ENCODE measurements at places on chromosomes 5 and 9. TPM values are rescaled to one million over a fixed set of nuclear protein-coding genes. Genes with fewer than 3 reads are reported as not detected.

DNA sequence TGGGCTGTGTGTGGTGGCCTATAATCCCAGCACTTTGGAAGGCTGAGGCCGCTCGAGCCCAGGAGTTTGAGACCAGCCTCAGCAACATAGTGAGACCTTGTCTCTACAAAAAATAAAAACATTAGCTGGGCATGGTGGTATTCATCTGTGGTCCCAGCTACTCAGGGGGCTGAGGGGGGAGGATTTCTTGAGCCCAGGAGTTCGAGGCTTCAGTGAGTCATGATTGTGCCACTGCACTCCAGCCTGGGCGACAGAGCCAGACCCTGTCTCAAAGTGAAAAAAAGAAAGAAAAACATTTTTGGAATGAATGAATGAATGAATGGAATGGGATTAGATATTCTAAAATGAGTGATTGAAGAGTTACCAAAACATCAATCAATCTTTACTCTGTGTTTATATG lies 85.8 kb downstream of the FGF1 start:
- H3K4me3 ChIP-seq = no peak overlapping the region
- H3K4me1 ChIP-seq = peaks cover 4% of the 10 kb centered on the region
- H3K36me3 ChIP-seq = no peaks in the 10 kb centered on the region
- DNase-seq = no peak
- H3K27ac ChIP-seq = peak overlapping the region; percentile 42

DNA sequence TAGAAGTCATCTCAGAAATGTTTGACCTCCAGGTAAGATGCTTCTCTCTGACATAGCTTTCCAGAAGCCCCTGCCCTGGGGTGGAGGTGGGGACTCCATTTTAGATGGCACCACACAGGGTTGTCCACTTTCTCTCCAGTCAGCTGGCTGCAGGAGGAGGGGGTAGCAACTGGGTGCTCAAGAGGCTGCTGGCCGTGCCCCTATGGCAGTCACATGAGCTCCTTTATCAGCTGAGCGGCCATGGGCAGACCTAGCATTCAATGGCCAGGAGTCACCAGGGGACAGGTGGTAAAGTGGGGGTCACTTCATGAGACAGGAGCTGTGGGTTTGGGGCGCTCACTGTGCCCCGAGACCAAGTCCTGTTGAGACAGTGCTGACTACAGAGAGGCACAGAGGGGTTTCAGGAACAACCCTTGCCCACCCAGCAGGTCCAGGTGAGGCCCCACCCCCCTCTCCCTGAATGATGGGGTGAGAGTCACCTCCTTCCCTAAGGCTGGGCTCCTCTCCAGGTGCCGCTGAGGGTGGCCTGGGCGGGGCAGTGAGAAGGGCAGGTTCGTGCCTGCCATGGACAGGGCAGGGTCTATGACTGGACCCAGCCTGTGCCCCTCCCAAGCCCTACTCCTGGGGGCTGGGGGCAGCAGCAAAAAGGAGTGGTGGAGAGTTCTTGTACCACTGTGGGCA lies 642 bp downstream of the CSF2 start:
- no peaks in the 10 kb centered on the region for H3K4me1 ChIP-seq
- no peak for DNase-seq
- no peak overlapping the region for H3K4me3 ChIP-seq
- no peak overlapping the region for H3K27ac ChIP-seq
- no peaks in the 10 kb centered on the region for H3K27me3 ChIP-seq

GRCh38 chr9:131839281-131840084 lies 99.6 kb upstream of the RAPGEF1 start:
- DNase-seq = no peak
- no peak overlapping the region for H3K4me3 ChIP-seq
- H3K27me3 ChIP-seq = no peaks in the 10 kb centered on the region
- H3K4me1 ChIP-seq = no peaks in the 10 kb centered on the region

NUTM2F gene
- not detected for total RNA-seq

LHX3 gene
- not detected for total RNA-seq

DNA sequence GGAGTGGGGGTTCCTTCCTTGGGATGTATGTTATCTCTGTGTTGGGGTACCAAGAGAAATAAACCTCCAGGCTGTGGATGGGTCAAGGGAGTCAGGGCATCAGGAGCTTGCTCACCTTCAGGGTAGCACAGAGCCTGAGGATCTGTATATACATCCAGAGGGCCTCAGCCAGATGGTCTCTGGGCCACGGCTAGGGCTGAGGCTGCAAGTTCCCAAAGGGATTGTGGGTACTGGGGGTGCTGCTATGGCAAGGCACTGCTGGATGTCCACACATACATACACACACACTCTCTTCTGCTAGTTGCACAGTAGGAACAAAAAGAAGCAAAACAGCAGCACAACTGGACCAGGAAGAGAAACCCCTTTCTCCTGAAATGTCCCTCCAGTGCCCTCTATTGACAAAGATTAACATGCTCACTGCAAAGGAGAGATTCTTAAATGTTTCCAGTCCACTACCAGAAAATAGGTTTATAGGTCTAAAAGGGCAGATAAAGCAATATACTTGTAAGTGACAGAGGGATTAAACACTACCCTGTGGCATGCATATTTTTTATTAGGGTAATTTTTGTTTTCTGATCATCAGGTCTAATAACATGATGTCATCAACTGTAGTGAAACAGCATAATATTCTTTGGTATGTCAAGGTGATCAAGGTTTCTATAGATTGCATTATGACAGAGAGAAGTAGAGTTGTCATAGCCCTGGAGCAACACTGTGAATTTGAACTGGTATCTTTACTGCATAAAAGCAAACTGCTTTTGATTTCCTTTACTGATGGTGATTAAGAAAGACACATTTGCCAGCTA lies 56.3 kb upstream of the KCNN2 start:
- H3K4me1 ChIP-seq = no peaks in the 10 kb centered on the region
- no peak for DNase-seq
- H3K36me3 ChIP-seq = no peaks in the 10 kb centered on the region

- no peaks in the 10 kb centered on the region for H3K36me3 ChIP-seq
- no peaks in the 10 kb centered on the region for H3K27me3 ChIP-seq
- no peak overlapping the region for H3K27ac ChIP-seq
- DNase-seq = no peak
- no peaks in the 10 kb centered on the region for H3K4me1 ChIP-seq
Observed at GRCh38 chr5:61055434-61056006, 106.7 kb downstream of the SMIM15 start.

SNX30 gene
- total RNA-seq = 4.1 TPM

DNA sequence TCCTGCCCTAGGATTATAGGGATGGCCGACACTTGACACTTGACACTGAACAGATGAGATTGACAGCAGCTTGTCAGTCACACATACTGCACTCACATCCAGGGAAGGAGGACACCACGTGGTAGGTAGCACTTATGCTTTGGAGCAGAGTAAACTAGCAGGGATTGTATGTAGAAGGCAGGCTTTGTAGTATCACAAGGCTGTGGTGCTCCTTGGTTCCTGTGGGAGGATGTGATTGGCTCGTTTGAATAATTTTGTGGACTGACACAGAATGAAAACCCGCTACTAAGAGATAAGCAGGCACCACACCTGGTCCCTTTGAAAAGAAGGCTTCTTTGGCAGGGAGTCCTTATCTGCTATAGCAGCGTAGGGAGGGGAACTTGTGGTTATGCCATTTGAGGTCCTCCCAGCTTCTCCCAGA lies 63.6 kb upstream of the IL12B start:
- H3K27me3 ChIP-seq = no peaks in the 10 kb centered on the region
- no peak overlapping the region for H3K4me3 ChIP-seq
- H3K4me1 ChIP-seq = no peaks in the 10 kb centered on the region
- no peak for DNase-seq
- no peaks in the 10 kb centered on the region for H3K36me3 ChIP-seq

UBE2QL1 gene
- 11.6 TPM for total RNA-seq

- H3K27me3 ChIP-seq = no peaks in the 10 kb centered on the region
- H3K36me3 ChIP-seq = peaks cover 24% of the 10 kb centered on the region
- DNase-seq = no peak
- H3K4me3 ChIP-seq = no peak overlapping the region
- H3K27ac ChIP-seq = peak overlapping the region; percentile 80
- peaks cover 36% of the 10 kb centered on the region for H3K4me1 ChIP-seq
Observed at GRCh38 chr5:208449-209114, 9.4 kb downstream of the CCDC127 start.

SLC36A2 gene
- not detected for total RNA-seq

SOHLH1 gene
- total RNA-seq = not detected

DNA sequence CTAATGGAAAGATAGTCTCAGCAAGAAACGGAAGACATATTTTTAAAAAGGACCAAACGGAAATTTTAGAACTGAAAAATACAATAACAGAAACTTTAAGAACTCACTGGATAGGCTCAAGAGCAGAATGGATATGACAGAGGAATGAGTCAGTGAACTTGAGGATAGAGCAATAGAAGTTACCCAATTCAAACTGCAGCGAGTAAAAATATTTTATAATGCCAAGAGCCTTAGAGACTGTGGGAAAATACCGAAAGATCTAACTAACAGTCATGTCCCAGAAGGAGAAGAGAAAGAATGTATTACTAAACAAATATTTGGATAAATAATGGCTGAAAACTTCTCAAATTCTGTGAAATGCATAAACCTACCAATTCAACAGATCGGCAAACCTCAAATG lies 40.8 kb downstream of the ADAMTS2 start:
- no peak for DNase-seq
- H3K27me3 ChIP-seq = no peaks in the 10 kb centered on the region
- H3K4me3 ChIP-seq = no peak overlapping the region

- no peak overlapping the region for H3K4me3 ChIP-seq
- peak overlapping the region; percentile 76 for H3K27ac ChIP-seq
- DNase-seq = peak; percentile 32
- H3K27me3 ChIP-seq = no peaks in the 10 kb centered on the region
- no peaks in the 10 kb centered on the region for H3K36me3 ChIP-seq
Observed at GRCh38 chr5:107216587-107216986, 454.1 kb downstream of the EFNA5 start.

RNF180 gene
- total RNA-seq = 11.2 TPM

- no peak overlapping the region for H3K4me3 ChIP-seq
- H3K27ac ChIP-seq = no peak overlapping the region
- DNase-seq = no peak
- H3K4me1 ChIP-seq = peaks cover 11% of the 10 kb centered on the region
- no peaks in the 10 kb centered on the region for H3K36me3 ChIP-seq
- H3K27me3 ChIP-seq = no peaks in the 10 kb centered on the region
Observed at GRCh38 chr5:135225856-135226560, 173.0 kb downstream of the MACROH2A1 start.

N4BP3 gene
- total RNA-seq = 6.0 TPM

TMEM252 gene
- not detected for total RNA-seq

DNA sequence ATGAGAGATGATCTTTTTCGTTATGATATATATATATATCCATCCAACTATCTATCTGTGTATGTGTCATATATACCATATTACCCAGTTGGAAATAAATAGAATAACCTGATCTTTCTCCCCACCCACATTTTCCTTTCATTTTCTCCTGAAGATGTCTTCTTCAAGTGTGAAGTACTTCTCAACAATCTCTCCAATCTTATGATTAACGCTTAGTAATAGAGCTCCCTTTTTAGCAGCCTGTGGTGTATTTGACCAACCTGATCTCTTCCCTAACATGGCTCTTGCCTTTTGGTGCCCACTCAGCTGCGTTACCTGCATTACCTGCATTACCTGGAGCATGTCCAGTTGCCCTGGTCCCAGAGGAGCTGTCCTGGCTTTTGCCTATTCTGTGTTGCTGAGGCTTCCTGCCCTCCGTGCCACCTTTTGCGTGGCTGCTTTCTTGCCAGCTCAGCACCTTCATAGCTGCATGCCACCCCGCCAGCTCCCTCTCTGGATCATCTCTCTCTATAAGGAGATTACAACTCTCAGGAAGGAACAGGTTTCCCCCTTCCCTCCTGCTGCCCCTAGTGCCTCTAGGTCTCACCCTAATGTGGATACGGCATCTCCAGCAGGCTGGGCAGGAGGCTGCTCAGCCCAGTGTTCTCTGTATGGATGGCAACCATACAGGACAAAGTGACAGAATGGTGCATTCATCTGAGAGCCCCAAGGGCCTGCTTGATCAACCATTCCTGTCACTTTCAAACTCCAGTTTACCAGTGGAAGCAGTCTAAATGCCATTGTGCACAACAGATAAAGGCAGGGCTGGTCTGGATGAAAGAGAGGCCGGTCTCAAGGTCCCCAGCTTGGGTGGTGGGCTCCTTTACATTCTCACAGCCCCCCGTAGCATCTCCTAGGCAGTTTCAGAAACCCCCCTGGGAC lies 126.7 kb downstream of the GADD45G start:
- H3K4me3 ChIP-seq = no peak overlapping the region
- no peak for DNase-seq
- H3K27ac ChIP-seq = no peak overlapping the region
- H3K27me3 ChIP-seq = no peaks in the 10 kb centered on the region
- H3K4me1 ChIP-seq = peaks cover 21% of the 10 kb centered on the region
- no peaks in the 10 kb centered on the region for H3K36me3 ChIP-seq

- H3K27me3 ChIP-seq = no peaks in the 10 kb centered on the region
- no peak overlapping the region for H3K27ac ChIP-seq
- no peaks in the 10 kb centered on the region for H3K36me3 ChIP-seq
- H3K4me1 ChIP-seq = no peaks in the 10 kb centered on the region
Observed at GRCh38 chr5:94820488-94820887, 202.0 kb downstream of the SLF1 start.
